ENCODE measurements at places on chromosomes 7 and 10.

DNA sequence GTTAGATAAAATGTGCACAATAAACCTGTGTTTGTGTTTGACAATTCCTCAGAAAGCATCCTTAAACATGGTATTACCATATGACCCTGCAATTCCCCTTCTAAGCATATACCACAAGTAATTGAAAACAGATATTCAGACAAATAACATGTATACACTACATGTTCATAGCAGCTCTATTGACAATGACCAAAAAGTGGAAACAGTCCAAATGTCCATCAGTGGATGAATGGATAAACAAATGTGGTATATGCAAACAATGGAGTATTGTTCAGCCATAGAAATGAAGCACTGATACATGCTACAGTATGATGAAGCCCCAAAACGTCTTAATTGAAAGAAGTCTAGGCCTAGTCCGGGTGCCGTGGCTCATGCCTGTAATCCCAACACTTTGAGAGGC is 280.1 kb downstream of the OTUD1 start:
- DNase-seq: no peak

GRCh38 chr7:37216923-37217322 is 231.7 kb downstream of the ELMO1 start:
- no peak for DNase-seq

DNA sequence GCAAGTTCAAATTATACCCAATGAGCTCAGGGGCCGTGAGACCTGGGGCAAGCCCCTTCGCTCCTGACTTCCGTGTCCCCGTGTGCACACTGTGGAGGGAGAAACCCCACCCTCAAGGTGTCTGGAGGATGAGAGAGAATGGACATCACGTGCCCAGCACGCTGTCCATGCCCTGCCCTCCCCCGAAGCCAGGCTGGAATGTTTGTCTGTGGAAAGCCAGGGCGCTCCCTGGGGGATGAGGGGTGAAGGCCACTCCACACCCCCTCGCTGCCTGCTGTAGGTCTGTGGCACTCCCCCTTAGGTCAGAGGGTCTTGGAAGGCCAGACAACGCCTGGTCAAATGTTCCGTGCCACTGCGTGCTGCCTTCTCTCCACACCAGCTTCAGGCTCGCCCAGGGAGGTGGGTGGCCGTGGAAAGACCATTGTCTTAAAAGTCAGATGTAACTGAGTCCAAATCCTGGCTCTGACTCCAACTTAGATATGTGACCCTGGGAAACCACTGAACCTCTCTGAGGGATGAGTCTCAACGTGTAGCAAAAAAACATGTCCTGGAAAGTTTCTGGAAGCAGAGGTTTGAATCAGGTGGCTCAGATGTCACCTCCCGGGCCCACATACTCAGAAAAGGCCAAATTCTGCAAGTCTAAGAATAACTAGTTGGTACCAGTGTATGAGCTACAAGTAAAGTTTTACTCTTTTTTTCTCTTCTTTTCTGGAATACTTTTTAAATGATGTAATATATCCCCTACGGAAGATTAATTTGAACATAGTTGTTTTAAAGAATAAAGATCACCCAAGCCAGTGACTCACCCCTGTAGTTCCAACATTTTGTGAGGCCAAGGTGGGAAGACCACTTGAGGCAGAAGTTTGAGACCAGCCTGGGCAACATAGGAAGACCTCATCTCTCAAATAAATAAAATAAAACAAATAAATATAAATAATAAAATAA is 24.9 kb downstream of the RCC1L start:
- DNase-seq: no peak

GRCh38 chr10:79137826-79138225 is 69.1 kb downstream of the ZMIZ1 start:
- no peak for DNase-seq

DNA sequence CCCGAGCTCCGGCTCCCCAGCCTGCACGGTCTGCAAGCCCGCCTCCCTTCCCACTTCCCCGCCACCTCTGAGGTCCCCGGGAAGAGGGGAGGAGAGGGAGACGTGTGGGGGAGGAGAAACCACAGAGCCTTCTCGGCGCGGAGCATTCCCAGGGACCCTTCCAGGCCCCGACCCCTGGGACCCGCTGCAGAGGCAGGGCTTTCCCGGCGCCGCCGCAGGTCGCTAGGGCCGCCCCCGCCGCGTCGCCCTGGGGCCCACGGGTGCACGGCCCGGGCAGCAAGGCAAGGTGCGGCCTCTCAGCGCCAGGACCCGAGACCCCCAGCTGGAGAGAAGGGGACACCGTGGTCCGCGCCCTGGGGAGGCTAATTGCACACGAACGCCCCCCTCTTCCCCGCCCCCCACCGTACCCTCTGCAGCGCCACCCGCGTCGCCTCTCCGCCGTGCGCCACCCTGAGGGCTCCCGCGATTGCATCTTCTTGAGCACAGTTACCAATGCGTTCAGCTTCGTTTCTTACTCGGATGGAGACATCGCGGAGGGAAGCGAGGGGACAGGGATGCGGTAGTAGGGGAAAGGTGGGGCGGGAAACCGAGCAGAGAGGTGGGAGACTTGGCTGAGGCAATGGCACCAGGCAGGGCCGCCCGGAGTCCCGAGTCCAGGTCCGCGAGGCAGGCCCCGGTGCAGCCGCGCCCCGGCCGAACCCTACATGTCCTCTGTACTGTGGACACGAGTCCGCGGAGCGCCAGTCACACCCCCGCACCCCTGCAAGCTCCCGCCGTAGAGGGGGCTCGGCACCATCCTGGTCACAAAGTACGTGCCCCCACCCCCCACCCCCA is 28.9 kb downstream of the SKIDA1 start:
- DNase-seq: no peak

- no peak for DNase-seq
These were observed 368.2 kb downstream of the CCSER2 start for GRCh38 chr10:84696610-84697009.

GRCh38 chr10:119701861-119702260 is 24.0 kb upstream of the INPP5F start:
- no peak for DNase-seq

- no peak for DNase-seq
These were observed 135.3 kb downstream of the ZNF467 start for GRCh38 chr7:149637911-149638565.

GRCh38 chr10:68271196-68271882 is 39.4 kb upstream of the ATOH7 start:
- no peak for DNase-seq

DNA sequence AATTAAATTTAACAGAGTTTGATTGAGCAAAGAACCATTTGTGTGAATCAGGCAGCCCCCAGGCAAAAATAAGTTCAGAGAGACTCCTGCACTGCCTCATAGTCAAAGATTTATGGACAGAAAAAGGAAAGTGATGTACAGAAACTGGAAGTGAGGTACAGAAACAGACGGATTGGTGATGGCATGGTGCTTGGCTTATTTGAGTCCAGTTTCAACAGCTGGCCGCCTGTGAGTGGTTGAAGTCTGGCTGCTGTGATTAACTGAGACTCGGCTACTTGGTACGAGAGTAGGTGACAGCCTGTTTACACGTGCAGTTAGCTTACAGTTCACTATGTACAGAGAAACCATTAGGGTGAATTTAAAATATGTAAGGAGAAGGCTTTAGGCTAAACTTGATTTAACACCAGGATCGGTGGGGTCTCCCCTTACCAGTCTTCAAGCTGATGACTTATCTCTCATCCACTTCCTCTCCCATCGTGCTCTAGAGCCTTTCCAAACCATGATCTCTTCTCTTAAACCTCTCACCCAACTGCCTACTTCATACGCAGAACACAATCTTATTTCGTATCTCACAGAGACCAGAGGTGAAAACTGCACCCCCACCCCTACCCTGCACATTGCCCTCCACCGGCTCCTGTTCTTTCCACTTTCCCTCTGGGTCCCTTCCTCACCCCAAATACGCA is 5.0 kb upstream of the MSMB start:
- no peak for DNase-seq

GRCh38 chr10:78175444-78176015 is 141.9 kb downstream of the RPS24 start:
- DNase-seq: no peak

GRCh38 chr10:7707102-7707501 is 4.0 kb downstream of the ITIH2 start:
- DNase-seq: no peak

DNA sequence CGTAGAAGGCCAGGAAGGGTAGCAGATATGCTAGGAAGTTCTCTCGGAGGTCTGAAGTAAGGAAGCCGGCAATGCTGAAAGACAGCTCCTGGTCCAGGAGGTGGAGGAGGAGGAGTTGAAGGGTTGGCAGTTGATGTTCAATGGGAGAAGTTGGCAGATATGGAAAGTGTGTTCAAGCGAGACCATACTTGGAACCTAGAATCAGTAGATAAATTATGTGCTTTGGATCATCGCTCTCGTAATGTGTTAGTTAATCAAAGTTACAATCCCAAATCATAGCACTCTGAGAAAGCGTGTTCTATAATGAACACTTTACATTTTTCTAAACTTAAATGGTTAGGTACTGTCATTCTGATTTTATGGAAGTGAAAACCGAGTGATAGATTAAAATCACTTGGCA is 152.9 kb downstream of the CELF2 start:
- DNase-seq: no peak

GRCh38 chr7:5232485-5232837 is 42.4 kb downstream of the WIPI2 start:
- no peak for DNase-seq

DNA sequence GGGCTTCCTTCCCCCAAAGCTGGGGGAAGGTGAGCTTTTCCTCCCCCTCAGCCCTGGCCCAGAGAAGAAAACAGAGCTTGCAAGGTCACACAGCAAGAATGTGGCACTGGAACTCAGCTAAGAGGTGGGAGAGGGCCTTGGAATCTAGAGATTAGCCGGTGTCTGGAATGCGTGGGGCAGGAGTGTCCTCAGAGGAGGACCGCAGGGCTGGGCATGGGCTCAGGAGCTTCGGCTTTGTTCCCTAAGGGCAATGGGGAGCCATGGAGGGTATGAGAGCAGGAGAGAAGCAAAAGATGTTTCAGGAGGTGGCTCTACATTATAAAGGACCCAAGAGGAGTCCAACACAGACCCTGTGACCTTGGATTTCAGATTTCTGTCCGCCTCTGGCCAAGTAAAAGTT is 127.2 kb upstream of the TNRC18 start:
- no peak for DNase-seq

GRCh38 chr10:14171336-14171735 is 159.4 kb downstream of the FRMD4A start:
- DNase-seq: no peak

- no peak for DNase-seq
These were observed 291.8 kb downstream of the PLXDC2 start for GRCh38 chr10:20108021-20108420.

Data from SIG-M5 (cell line).